ENCODE measurements at places on chromosomes 13 and 19.

GRCh38 chr13:19984430-19985218 is 26.1 kb downstream of the ZMYM2 start:
- DNase-seq, result peak; percentile 40

DNA sequence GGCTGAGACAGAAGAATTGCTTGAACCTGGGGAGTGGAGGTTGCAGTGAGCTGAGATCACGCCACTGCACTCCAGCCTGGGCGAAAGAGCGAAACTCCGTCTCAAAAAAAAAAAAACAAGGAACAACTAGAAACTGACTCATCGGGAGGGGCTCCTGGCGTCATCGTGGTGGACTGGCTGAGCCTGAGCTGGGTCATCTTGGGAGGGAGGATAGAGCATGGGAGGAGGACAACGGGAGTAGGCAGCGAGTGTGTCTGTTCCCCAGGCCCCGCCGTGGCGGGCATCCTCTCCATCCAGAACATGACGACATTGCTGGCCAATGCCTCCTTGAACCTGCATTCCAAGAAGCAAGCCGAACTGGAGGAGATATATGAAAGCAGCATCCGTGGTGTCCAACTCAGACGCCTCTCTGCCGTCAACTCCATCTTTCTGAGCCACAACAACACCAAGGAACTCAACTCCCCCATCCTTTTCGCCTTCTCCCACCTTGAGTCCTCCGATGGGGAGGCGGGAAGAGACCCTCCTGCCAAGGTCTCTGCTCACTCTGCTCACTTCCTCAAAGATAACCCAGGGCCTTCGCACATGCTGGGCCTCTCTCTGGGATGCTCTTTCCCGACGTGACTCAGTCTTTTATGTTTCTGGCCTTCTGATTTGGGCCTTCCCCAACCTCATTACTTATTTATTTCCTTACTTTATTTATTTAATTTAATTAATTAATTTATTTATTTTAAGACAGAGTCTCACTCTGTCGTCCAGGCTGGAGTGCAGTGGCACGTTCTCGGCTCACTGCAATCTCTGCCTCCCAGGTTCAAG is 16.6 kb downstream of the DDX39A start:
- DNase-seq, result no peak

DNA sequence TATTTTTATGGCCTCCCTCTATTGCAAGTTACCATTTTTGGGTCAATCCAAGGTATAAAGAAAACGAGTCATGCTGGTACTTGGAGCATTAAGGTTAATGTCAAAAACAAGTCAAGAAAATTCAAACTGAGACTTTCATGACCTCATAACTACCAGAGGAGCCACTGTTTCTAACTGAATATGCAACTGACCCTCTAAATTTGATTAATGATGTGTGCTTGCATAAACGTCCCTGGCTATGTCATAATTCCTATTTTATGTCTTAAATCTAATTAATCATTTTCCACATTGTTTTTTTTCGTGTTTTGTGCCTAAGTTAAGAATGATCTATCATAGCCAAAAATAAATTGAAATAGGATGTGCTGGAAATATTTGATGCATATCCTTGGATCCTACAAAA is 396.7 kb upstream of the GPC6 start:
- no peak for DNase-seq

DNA sequence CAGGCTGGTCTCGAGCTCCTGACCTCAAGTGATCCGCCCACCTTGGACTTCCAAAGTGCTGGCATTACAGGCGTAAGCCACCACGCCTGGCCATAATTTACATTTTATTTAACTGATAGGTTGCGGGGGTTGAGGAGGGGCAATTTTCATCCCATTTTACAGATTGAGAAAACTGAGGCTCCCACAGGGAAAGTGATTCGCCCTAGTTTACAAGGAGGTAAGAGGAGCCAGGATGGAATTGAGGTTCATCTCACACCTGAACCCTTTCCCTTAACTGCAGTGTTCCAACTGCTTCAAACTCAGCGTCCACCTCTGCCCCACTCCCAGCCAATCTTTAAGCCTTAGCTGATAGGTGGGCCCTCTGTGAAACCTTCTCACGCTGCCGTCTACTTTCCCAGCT is 4.0 kb upstream of the NAPA start:
- no peak for DNase-seq

GRCh38 chr13:83692800-83693199 is 189.5 kb downstream of the SLITRK1 start:
- DNase-seq, result no peak

GRCh38 chr19:12660980-12661379 is 5.6 kb downstream of the MAN2B1 start:
- no peak for DNase-seq

DNA sequence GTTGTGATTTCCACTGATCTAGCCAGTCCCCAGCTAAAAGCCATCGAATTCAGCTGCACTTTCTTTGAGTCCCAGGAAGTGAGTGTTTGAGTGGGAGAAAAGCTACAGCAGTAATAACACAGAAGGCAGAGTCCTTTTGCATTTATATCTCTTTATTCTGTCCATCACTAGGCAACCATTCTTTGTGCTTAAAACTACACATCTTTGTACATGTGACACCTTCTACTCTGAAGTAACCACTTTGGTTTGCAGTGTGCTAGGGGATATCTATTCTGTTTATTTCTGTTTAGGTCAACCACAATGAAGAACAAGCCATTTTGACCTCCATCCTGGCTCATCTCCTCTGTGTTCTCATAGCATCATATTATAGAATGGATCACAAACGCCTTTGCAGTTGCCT is 226.0 kb upstream of the SERP2 start:
- no peak for DNase-seq

- no peak for DNase-seq
Observed at GRCh38 chr19:40257096-40257517, 28.0 kb downstream of the AKT2 start.

DNA sequence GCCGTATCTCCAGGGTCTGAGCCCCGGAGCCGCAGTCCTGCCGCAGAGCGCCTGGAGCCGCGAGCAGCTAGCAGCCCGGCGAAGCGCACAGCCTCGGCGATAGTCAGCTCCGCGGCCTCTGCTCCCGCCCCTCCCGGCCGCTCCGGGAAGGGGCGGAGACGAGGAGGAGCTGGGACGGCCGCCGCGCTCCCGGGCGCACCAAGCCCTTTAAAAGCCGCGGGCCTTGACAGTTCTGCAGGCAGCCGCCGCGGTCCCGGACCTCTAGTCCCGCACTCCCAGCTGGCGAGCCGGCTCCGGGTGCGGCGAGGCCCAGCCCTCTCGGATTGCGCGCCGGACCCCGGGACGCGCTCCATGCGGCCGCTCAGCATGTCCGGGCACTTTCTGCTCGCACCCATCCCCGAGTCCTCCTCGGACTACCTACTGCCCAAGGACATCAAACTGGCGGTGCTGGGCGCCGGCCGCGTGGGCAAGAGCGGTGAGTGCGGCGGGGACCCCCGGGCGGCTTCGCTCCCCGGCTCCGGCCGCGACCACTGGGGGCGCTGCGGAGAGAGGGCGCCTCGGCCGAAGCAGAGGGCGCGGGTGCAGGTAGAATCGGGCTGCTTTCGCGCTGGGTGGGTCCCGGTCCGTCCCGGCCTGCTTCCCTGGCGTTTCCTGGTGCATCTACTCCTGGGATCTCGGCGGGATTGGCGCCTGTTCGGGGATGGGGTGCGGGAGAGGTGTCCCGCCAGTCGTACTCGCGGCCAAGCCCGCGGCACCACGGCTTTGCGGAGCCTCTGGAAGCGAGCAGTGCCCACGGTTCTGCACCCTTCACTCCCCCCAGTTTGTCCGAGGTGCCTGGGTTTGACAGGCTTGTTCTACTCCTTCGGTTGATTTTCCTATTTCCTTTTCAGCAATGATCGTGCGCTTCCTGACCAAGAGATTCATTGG is at the start of gene RASL11A:
Gene RASL11A (plus strand): TSS at position 237 of the 927 bp plus-strand sequence. CDS start 115 bp downstream, at position 352.
- peak; percentile 86 for DNase-seq

GRCh38 chr19:53388904-53389303 is 6.0 kb upstream of the ZNF765 start:
- DNase-seq, result no peak

- no peak for DNase-seq
Observed at GRCh38 chr13:22468045-22468444, 712.7 kb upstream of the SGCG start.

- DNase-seq, result no peak
Observed at GRCh38 chr19:56321254-56321988, 6.8 kb upstream of the ZSCAN5A start.
